ENCODE measurements at places on chromosomes 7 and 10.
A peak's percentile ranks its signal among the peaks of the same experiment; 100 is the strongest.

GRCh38 chr10:120386896-120387295, 70.1 kb upstream of the PLPP4 start:
- peak; percentile 32 for DNase-seq

GRCh38 chr7:102288285-102288930, 1.7 kb downstream of the SH2B2 start:
- DNase-seq: no peak

DNA sequence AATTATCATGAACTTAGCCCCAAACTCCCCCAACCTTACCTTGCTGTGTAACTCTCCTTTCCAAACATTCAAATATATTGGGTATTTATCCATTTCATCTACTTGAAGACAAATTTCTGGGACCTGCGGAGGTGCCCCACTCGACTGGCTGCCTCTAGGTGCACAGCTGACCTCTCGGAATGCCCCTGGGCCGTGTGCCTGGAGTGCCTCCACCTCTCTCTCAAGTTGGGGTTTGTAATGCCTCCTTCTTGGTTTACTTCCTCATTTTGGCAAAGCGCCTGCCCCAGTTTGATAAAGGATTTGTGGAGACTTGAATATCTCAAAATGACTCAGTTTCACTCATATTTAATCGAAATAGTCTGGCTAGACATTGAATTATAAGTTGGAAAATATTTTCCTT, 16.6 kb downstream of the ZNF777 start:
- no peak for DNase-seq

- DNase-seq: no peak
Observed at GRCh38 chr10:12869427-12869826, 132.1 kb downstream of the CCDC3 start.

GRCh38 chr7:158228986-158229385, 358.6 kb downstream of the PTPRN2 start:
- DNase-seq: no peak

GRCh38 chr10:35364808-35365207, 28.5 kb downstream of the CCNY start:
- DNase-seq: no peak

DNA sequence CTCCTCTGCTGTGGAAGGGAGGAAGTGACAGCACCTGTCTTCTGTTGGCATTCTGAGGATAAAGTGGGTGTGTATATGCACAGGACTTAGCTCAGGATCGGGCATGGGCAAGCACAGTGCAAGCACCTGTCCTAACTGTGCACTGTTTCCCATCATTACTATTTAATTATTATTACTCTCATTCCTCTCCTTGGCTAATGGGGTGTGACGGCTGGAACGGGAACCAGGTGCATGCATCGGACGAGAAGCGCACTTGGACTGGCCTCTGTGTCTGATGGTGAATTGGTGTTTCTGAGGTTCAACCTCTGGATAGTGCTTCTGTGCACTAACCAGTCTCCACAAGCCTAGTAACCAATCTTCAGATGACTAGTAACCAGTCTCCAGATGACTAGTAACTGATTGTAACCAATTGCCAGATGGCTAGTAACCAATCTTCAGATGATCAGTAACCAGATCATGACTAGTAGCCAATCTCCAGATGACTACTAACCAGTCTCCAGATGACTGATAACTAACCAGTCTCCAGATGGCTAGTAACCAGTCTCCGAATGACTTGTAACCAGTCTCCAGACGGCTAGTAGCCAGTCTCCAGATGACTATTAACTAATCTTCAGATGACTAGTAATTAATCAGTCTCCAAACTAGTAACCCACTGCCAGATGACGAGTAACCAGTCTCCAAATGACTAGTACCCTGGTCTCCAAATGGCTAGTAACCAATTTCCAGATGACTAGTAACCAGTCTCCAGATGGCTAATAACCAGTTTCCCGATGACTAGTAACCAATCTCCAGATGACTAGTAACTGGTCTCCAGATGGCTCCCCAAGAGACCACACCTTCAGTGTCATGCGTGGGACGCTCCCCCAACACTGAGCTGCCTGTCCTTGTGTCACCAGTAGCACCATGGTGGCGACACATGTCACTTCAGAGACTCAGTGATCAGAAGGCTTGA, 85.8 kb downstream of the PAXIP1 start:
- no peak for DNase-seq

GRCh38 chr7:16891338-16891737, 9.6 kb upstream of the AGR3 start:
- peak; percentile 68 for DNase-seq

DNA sequence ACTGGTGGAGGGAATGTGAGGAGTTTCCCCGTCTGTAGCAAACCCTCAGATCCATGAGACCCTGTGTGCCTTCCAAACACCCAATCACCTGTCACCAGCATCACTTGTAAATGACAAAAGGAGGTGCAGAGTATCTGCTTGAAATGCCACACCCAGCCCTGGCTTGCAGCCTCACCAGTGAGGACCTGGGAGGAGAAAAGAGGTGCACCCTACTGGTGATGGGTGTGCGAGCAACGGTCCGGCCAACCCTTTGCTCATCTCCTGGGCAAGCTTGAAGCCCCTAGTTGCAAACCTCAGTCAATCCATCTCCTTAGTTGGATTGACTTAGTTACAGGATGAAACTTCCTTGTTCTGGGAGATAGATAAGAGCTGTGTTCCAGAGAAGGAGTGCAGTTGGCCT, 62.4 kb upstream of the WAPL start:
- no peak for DNase-seq

- DNase-seq: peak; percentile 50
Observed at GRCh38 chr7:2242541-2243429, 759 bp downstream of the NUDT1 start.

- DNase-seq: no peak
Observed at GRCh38 chr10:95245425-95246055, 45.3 kb downstream of the PDLIM1 start.

DNA sequence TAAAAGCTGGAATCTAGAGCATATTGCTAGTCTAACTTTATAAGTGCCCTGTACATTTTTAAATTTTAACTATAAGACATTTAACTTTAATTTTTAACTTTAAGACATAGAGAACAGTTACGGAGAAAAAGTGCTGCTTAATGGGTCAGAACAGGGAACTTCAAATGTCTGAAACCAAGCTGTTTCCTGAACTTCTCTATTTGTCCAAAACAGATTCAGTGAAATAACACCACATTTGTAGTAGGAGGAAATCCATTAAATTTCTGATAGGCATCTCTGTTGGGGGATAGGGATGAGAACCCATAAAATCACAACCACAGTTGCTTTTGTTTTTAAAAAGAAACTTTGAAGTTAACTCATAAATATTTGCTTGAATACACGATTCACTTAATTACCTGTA, 170.8 kb upstream of the ANK3 start:
- DNase-seq: no peak

DNA sequence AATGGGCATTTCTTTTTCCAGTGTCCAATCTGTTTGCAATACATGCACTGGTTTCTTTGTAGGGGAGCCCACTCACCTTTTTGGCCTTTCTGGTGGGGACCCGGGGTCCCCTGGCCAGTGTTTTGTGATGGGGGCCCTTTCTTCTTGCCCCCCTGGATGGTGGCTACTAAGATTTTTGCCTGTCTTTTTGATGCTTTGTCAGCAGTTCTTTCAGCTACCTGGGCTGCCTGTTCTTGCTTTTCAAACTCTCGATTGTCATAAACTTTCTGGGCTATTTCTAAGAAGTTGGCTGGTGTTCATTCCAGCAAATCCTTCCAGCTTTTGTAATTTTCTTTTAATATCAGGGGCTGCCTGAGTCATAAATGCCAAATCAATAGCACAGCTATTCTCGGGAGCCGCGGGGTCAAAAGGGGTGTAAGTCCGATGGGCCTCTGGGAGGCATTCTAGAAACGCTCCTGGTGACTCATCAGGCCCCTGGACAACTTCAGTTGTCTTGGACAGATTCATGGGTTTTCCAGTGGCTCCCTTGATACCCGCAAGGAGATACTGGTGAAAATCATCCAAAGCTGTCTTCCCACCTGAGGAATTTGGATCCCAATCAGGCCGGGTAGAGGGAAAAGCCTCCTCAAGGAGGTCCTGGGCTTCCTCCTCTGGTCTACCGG, 79.0 kb downstream of the PRR15 start:
- peak; percentile 55 for DNase-seq

- DNase-seq: no peak
Observed at GRCh38 chr7:150950496-150951180, 27.5 kb downstream of the KCNH2 start.

DNA sequence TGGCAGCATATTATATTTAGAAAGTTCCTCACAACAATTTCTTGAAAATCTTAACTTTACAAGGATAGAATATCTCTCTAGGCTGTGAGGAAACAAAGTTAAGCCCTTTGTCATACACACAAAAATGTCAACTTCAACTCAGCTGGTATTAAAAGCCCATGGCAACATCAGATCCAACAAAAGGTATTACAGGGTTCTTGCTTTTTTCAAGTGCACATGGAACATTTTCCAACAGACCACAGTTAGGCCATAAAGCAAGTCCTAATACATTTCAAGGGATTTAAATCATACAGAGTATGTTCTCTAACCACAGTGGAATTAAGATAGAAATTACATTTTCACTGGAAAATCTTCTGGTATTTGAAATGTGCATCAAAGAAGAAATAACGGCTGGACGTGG, 71.9 kb upstream of the OIT3 start:
- no peak for DNase-seq

DNA sequence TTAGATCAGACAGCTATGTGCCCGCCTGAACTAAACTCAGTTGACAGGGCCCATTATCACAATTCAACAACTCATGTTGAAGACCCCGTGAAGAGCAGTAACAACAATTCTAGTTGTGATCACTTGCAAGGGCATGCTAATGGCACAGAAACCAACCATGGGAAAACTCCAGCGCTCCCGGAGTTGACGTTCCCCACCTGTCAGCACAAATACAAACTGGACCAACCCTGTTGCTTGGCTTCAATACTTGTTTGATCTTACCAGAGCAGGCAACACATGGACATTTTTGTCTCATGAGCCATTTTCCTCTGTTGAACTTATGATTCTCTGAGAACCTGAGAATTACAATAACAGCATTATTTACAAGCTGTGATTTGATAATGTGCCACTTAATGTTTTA, 119.0 kb upstream of the LANCL2 start:
- DNase-seq: peak; percentile 28

GRCh38 chr7:115135146-115135545, 213.3 kb downstream of the MDFIC start:
- DNase-seq: no peak

DNA sequence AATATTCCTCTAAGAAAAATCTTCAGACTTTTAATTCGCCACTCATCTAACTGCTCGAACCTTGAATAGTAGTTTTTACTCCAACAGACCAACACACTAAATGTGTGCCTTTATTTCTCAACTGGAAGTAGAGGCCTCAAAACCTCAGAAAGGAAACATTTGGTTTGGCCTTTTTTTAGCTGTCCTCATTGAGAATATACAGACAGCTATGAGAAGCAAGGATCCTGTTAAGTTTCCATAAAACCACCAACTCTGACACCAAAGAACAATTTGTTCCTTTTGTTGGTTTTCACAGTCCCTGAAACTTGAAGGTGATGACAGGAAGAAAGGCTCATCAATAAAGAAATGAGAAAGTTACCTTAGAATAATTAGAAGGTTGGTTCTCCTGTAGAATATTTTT, 199.2 kb upstream of the MEOX2 start:
- DNase-seq: no peak

DNA sequence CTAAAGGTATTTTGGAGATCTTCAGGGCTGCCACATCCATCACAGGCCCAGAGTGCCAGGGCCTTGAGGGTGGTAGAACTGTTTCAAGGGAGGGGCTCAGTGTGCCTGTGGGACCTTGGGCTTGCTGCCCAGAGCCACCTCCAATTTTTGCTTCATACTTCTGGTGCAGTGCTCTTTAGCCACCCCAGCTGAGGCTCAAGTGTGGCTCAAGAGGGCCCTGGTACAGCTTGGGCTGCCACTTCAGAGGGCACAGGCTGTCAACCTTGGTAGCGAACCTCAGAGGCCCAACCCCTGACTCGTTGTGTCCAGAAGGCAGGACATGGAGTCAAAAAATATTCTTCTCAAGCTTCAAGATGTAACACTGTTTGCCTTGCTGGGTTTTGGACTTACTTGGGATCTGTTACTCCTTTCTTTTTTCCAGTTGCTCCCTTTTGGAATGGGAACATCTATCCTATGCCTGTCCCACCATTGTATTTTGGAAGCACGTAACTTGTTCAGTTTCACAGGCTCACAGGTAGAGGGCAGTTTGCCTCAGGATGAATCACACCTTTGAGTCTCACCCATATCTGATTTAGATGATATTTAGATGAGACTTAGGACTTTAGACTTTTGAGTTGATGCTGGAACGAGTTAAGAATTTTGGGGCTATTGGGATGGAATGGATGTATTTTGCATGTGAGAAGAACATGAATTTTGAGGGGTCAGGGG, 224.8 kb downstream of the RPS24 start:
- no peak for DNase-seq

GRCh38 chr10:43671659-43672531, 23.2 kb upstream of the ZNF32 start:
- DNase-seq: peak; percentile 72

- DNase-seq: no peak
Observed at GRCh38 chr7:16926861-16927260, 45.1 kb upstream of the AGR3 start.

- DNase-seq: no peak
Observed at GRCh38 chr10:79396520-79396919, 48.9 kb downstream of the ZCCHC24 start.

DNA sequence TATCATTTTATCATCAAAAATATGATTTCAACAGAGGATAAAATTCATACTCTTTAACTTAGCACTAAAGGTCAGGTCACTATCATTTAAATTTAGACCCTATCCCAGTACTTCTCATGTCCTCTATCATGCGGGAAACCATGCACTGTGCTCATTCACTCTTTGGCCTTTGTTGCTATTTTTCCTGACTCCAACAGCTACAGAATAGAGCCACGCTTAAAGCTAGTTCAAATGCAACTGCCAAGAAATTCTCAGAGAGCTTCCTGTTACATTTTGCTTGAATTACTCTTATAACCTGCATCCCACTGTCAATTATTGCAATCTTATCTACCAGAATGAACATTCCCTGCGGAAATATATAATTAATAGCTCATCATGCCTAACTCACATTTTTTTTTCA, 58.3 kb downstream of the SEMA3A start:
- DNase-seq: no peak

GRCh38 chr7:132739271-132739955, 163.1 kb upstream of the PLXNA4 start:
- DNase-seq: peak; percentile 84

- peak; percentile 97 for DNase-seq
Observed at GRCh38 chr7:47453093-47454061, 128.5 kb downstream of the TNS3 start.
